Activated CD4-positive, alpha-beta T cell treated with anti-CD3 and anti-CD28 coated beads for 24 hours (primary cell): ENCODE measurements at places on chromosomes 2 and 18.

DNA sequence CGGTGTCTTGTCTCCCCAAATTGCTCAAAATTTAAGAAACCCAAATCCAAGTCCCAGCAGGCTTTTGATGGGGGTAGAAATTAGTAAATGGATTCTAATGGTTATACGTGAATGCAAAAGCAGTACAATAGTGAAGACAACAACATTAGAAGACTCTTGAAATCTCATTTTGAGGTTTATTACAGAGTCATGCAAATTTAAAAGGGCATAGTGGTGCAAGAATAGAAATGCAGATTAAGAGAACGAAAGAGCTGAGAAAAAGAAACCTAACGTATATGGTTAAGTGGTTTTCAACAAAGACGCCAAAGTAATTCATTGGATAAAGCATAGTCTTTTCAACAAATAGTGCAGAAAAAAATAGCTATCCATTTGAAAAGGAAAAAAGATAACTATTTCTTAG is 33.2 kb upstream of the CXXC1 start:
- DNase-seq = no peak

GRCh38 chr18:653512-653911 is 3.9 kb upstream of the TYMS start:
- DNase-seq = no peak

- DNase-seq = no peak
Measured at GRCh38 chr2:233470839-233471238, 95.7 kb downstream of the USP40 start.

DNA sequence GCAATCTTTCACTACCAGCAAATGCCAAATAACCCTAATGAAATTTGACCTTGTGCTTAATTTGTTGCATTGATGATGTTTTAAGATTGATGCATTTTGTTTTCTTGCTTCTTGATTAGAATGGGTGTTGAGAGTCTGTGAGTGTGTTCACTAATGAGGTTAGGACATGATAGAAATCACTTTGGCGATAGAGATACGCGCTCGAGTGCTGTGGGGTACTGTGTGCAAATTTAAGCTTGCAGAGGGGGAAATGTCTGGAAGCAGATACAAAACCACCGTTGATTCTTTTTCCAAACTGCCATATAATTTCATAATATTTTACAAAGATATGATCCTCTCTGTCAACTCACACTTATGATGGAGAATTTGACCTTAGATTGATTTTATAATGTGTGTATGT is 200.9 kb downstream of the PIEZO2 start:
- no peak for DNase-seq

- DNase-seq = no peak
Measured at GRCh38 chr2:96207774-96208142, 869 bp downstream of the STARD7 start.

GRCh38 chr2:44844651-44845270 is 96.7 kb upstream of the SIX3 start:
- DNase-seq = no peak
